ENCODE measurements at places on chromosomes 7 and 10.

GRCh38 chr10:91856637-91857036 is 52.6 kb downstream of the FGFBP3 start:
- no peak for DNase-seq

GRCh38 chr7:19969859-19970493 is 196.6 kb upstream of the TMEM196 start:
- DNase-seq, result no peak

DNA sequence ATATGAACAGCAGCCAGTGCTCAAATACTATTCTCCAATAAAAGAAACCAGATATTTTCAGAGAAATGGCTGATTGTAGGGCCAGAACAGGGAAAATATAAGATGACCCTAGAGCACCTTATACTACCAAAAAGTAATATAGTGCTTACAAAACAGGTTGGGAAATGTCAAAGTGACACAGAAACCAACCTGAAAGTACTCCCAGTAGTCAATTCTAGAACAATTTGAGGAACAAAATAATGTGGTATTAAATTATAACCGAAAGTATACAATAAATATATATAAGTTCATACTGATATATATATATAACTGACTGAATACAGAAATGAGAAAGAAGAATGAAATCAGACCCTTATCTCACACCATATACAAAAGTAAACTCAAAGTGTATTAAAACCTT is 657.2 kb upstream of the PHF14 start:
- no peak for DNase-seq

- no peak for DNase-seq
Measured at GRCh38 chr7:25852939-25853271, 299.1 kb upstream of the NFE2L3 start.

GRCh38 chr7:154853727-154854095 is 149.2 kb downstream of the PAXIP1 start:
- no peak for DNase-seq

GRCh38 chr7:94410413-94411187 is 15.9 kb downstream of the COL1A2 start:
- no peak for DNase-seq

DNA sequence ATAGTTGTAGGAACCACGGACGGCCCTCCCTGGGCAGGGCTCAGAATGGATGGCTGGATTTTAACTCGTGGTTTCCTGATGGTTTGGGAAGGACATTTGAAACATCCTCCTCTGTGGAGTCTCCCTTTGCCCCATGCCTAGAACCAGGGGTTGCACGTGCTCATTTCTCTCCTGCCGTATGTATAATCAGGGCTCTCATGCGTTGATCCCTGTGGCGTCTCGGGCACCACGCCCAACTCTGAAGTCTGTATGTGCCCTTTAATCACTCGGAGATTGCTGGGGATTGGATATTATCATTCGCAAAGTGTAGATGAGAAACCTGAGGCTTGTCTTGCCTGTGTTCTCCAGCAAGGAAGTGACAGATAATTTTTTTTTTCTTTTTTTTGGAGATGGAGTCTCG is 257.1 kb downstream of the CAMK1D start:
- no peak for DNase-seq

Measured in NCI-H1105 (cell line).